ENCODE measurements at places on chromosomes 5 and 9.
A peak's percentile ranks its signal among the peaks of the same experiment; 100 is the strongest.

DNA sequence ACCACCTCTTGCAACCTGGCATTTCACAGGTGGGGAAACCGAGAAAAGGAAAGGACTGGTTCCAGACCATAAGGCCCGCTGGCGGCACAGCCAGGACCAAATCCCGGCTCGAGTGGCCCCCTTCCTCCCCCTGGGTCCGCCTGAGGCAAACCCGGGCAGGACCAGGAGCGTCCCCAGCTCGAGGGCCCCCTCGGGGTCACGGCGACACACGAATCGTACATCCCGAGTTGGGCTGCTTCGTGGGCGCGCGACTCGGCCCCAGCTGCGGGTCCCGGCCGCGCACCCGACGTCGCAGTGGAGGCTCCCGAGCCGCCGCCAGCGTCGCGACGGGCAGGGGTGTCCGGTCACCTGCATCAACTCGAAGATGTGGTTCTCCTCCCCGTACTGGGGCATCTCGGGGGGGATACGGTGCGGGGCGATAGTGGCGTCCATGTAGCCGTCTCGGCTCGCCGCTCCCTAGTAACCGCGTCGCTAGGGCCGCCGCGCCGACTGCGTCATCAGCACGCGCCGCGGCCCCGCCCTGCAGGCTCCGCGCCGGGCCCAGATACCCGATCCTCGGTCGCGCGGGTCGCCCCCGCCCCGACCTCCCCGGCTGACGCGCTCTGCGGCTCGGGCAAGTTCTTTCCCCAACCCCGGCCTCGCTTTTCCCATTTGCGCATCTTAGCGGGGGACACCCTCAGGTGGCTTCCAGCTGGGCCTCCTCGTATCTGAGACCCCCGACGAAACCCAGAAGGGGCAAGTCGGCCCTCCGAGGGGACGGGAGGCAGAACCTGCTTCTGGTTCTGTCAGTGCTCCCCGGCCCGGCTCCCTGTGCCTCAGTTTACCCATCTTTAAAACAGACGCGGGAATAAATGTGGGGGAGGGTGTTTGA is at the start of gene AK8:
Gene AK8 (minus strand): TSS at position 461 of the 871 bp plus-strand sequence. CDS start 29 bp downstream, at position 432.
- peak; percentile 81 for DNase-seq

DNA sequence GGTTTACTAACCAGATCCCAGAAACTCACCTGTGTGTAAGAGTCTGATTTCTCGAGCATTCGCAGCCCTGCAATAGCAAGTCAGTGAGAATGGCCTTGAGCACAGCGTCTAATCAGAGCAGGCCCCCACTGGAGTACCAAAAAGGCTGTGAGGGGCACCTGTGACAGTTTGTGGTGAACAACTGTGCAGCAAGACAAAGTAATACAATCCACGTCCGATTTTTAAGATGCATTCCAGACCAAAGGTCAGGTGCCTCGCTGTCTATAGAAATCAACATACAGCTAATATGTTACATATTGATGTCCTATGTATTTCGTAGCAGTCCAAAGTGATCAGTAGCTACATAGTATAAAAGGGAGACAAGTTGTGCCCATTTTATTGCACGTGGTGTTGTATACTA is 55.7 kb upstream of the BOD1 start:
- no peak for DNase-seq

DNA sequence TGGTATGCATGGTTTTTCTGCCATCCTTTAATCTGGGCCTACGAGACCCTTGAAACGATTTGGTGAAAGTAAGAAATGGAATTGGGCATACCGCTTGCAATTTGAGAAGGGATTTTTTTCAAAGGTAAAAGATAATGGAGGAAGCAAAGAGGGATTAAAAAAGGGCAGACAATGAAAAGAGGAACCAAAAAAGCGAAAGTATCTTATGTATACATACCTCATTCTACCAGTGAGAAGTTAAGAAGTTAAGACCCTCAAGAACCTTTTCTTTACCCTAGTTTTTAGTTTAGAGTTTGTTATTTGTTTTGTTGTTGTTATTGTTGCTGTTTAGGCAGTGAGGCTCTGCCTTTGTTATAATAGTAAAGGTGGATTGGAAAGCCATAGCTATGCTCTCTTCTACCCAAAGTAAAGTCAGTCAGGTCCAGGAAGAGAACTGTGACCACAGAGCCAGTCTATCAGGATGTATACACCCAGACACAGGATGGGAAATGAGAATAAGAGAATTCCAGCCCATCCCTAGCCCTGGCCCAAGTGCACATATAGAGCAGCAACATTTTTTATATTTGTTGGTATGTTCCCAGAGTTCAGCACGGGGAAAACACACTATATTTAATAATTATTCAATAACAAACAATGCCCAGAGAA is 166.6 kb downstream of the RFX3 start:
- no peak for DNase-seq

DNA sequence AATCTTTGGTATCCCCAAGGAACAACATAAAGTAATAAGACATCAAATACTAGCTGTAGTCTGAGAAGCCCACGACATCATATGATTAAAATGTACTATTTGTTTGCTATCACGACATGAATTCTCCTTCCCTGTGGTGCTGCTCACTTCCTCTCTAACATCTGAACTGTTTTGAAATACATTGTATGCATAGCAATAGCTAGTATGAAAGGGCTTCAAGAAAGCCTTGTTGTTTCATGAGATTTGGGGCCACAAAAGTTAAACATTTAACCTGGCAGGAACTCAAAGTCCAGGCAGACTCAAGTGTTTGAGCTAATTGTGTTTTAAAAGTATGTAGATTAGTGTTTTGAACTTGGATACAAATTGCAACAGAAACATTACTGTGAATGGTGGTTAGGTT is 237.4 kb upstream of the PTGER4 start:
- DNase-seq: no peak

DNA sequence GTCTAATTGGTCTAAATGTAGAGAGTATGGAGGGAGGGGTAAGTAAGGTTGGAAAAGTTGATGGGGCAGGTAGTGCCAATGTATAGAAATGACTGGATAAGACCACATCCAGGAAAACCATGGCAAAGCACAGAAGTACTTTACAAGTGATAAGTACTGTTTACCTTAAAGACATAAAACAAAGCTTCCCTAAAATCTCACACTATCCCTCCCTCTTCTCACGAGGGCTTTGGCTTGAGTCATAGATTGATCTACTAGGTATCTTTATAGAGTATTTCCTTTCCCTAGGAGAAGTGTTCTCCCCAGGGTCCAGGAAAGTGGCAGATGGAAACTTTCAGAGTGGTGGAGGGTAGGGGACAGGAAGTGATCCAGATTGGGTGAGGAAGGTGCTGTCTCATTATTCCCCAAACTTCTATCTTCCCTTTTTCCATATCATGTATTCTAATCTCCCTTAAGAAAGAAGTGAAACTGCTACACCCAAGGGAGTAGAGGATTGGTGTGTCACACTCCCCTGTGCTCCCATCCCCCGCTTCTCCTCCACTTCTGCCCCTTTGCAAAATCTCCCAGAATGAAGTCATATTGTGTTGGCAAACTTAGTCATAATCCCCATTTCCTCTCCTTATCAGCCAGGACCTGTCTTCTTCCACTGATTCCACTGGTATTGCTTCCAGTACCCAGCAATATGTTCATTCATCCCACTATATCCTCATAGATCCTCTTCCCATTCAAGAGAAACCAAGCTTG is 14.6 kb downstream of the IL33 start:
- DNase-seq: no peak

- DNase-seq: no peak
Observed at GRCh38 chr5:103502662-103503061, 59.9 kb downstream of the NUDT12 start.

- no peak for DNase-seq
Observed at GRCh38 chr5:134370311-134370870, 978 bp upstream of the UBE2B start.

DNA sequence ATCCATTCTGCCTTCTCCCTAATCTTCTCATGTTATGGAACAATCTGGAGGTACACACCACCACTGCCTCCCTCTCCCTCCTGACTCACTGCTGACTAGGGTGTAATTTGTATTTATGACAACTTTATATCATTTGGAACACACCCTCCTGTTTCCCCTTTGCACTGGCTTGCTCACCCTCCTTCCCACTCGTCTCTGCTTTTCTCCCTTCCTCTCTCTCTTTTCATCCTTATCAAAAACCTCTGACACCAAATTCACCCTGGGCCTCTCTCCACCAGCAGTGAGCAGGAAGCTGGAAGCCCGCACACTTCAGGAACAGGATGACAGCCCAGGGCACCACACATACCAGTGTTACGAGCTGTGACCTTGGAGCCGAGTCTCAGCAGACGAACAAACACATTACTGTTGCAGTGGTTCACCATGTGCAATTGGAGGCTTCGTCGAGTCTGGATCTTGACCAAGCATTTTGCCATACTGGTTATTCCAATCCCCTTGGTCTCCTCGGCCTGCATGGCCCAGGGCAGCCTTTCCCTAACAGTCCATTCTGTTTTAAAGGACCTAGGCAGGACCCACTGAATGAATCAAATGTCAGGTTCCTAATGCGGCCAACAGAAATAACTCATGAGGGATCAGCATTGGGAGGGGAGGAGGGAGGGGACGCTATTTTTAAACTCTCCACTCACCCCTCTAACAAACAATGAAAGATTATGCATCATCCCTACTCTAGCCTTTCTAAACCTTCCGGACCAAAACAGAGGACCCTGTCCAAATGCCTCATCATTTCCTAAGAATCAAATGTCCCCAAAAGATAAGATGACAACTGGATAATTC is 203.9 kb upstream of the RASEF start:
- DNase-seq: no peak
